G401 (cell line): ENCODE measurements at places on chromosomes 16 and 17.

- DNase-seq = no peak
These were observed 8.1 kb upstream of the FOXF1 start for GRCh38 chr16:86501989-86502855.

GRCh38 chr17:2336215-2336851, at the start of gene TSR1:
TSS of gene TSR1 (minus strand) at chr17:2336457. CDS start at chr17:2336427, 30 bp downstream.
- peak; percentile 93 for DNase-seq

DNA sequence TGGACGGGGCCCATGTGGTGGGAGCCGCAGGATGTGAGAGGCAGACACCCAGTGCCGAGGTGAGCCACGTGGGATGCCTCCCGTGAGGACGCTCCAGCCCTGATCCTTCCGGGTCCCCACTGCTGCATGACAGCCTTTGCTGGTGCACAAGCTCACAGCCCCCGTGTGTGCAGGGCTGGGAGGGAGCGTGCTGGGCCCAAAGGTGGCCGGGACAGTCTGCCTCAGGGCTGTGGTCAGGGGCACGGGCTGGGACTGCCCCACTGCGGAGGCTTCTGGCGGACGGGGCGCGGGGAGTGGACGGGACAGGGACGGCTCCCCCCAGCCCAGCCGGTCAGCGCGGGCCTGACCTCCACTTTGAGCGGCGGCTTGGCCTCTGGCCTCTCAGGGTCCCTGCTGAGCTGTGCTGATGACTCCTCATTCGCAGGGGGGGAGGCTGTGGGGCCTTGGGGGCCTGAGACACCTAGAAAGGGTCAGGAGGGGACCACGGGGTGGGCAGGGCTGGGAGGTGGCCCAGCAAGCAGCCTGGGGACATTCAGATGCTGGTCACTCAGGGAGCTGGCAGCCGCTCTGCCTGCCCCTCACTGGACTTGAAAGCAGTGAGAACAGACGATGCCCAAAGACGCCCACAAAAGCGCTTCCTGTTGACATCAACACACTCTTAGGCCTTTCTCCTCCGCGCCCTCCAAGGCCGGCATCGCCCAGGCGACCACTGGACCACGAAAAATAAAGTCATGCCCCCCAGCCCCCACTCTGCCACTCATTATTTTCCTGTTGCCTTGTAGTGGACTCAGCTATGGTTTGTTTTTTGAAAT, 9.3 kb upstream of the METRNL start:
- no peak for DNase-seq

DNA sequence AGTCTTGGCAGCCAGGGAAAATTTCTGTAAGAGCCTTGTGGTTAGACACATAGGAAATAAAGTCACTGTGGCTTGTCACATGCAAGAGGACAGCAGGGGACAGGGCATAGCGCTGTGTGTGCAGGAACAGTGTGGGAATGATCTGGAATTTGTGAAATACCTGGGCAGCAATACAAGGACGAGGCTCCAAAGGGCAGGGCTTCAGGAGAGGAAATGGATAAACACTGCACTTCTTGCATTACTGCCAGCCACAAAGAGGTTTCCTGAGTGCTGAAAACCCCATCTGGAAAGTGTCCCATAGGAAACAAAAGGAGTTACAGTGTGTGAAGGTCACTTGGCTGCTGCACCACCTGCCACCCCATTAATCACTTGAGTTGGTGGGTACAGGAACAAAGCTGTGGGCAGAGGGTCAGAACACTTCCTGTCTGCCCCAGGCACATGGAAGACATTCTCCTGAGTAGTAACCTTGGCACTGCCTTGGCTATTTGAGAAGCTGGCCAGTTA, 12.1 kb upstream of the HP start:
- no peak for DNase-seq

- peak; percentile 65 for DNase-seq
These were observed 28.7 kb upstream of the TNRC6A start for GRCh38 chr16:24700549-24701392.

DNA sequence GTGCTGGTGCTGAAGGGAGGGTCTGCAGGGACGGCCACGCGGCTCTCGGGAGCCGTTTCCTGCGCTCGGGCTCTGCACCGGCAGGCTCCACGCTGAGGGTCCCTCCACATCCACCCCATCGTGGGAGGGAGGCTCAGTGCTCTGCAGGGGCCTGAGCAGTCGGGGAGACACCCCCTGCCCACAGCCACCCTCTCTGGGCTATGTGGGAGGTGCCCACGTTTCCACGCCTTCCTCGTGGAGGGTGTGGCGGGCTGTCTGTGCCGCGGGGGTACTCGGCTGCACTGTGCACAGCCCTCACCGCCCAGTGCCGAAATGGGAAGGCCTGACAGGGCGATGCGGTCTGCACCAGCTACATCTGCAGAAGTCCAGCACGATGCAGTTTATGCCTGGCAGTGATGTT, 25.5 kb upstream of the ZNF750 start:
- DNase-seq = no peak

DNA sequence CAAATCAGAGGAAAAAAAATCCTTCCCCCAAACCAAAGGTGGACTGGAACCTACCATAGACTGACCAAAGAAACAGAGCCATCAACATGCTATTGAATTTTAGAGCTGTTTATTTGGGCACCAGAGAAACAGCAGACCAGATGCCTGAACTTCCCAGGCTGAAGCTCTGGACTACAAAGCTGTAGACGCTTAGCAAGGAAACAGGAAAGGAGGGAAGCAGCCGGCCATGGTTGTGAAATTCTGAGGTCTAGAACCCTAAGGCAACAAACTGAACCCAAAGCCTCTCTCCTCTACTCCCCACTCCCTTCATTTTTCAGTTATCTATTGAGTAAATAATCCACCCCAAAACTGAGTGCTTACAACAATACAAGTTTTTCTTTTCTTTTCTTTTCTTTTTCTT, 45.4 kb upstream of the MEIOC start:
- no peak for DNase-seq

DNA sequence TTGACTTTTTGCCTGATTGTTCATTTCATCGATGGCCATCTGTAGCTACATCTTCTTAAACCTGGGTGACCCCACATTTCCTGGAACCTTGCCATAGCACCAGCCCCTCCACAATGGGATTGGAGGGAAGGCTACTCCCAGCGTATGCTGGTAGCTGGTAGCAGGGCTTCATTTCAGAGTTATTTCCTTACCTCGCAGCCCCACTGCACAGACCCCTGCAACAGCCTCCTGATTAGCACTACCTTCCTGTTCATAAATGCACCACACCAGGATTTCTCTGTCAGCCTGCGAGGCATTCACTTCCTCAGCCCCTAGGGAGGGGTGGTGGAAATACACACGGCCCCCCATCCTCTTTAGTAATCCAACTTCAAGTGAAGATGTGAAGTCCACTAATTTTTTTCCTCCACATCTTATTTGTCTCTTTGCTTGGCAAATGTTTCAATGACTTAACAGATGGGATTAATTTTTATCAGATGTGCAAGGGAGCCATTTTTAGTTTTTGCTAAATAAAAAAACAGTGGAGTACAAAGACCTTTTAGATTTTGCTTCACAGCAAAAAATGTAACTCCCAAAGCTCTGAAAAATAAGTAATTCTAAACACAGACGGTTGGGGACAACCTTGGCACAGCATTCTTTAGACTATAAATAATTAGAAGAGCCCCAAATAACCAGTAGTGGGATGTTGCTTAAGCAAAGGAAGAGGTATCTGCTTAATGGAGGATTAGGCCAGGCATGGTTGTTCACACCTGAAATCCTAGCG, 76.6 kb downstream of the CLEC16A start:
- no peak for DNase-seq

GRCh38 chr17:18919963-18920362, 32.0 kb upstream of the SLC5A10 start:
- no peak for DNase-seq

- DNase-seq = no peak
These were observed 37.1 kb downstream of the BAIAP2 start for GRCh38 chr17:81071761-81072741.

DNA sequence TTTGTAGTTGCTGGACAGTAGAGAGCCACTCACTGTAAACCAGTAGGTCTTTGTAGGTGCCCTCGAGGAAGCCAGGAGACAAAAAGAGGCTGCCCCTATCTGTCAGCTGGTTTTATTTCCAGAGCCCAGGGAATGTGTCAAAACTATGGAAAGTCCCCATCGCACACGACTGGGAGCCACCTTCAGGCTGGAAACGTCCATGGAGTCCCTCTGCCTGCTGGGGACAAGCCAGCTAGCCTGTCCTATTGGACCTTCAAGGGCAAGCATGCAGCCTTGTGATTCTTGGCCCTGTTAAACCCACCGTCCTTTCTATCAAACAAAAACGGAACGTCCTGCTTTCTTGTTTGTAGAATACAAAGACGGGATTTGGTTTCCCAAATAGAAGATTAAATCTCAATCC, 289.8 kb downstream of the SLC39A11 start:
- DNase-seq = no peak

- no peak for DNase-seq
These were observed 4.8 kb downstream of the NEK8 start for GRCh38 chr17:28733346-28733745.

DNA sequence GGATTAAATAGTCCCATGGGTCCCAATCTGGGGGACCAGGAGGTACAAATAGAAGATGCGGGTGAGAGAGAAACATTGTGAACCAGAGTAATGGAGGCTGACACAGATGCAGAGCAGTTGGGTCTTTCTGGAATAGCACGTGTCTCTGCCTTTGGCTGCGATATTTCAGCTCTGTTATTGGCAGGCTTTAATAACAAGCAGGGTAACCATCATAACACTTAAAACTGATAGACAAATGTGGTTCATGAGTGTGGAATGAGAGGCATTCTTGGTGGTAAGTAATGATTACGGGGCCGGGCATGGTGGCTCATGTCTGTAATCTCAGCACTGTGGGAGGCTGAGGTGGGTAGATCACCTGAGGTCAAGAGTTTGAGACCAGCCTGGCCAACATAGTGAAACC, 110.3 kb downstream of the SNX29 start:
- DNase-seq = no peak

DNA sequence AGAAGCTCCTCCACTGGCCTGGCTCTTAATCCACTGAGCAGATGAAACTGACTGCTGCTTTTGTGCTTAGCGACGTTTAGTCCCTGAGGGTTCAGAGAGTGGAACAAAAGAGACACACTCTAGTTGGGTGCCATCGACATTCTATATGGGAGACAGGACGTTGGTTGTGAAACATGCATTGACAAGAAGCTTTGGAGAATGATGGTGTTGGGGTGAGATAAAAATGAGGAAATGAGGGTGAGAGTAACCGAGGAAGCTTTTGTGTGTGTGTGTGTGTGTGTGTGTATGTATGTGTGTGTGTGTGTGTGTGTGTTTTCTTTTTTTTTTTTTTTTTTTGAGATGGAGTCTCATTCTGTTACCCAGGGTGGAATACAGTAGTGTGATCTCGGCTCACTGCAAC, 89.5 kb downstream of the ABCC1 start:
- no peak for DNase-seq

GRCh38 chr16:65098916-65099315, 22.9 kb downstream of the CDH11 start:
- no peak for DNase-seq

DNA sequence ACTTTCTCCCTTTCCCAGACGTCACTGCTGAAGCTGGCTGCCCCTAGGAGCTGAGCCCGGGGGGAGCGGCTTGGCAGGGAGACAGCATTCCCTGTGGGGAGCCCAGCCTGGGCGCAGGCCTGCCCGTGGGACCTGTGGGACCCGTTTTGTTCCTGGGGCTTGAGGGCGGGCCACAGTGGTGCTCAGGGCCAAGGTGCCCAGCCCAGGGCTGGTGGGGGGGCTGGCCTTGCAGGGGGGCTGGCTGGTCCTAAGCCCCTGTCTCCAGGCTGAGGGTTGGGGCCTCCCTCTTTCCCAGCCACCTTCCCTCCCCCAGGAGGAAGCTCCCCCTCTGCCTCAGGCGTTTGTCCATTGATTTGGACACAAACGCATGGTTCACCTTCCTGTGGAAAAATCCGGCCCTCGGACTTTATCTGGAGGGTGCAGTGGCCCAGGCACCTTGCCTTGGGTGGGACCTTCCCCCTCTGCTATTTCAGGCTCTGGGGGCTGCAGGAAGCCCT, 4.4 kb downstream of the NHERF2 start:
- DNase-seq = no peak

DNA sequence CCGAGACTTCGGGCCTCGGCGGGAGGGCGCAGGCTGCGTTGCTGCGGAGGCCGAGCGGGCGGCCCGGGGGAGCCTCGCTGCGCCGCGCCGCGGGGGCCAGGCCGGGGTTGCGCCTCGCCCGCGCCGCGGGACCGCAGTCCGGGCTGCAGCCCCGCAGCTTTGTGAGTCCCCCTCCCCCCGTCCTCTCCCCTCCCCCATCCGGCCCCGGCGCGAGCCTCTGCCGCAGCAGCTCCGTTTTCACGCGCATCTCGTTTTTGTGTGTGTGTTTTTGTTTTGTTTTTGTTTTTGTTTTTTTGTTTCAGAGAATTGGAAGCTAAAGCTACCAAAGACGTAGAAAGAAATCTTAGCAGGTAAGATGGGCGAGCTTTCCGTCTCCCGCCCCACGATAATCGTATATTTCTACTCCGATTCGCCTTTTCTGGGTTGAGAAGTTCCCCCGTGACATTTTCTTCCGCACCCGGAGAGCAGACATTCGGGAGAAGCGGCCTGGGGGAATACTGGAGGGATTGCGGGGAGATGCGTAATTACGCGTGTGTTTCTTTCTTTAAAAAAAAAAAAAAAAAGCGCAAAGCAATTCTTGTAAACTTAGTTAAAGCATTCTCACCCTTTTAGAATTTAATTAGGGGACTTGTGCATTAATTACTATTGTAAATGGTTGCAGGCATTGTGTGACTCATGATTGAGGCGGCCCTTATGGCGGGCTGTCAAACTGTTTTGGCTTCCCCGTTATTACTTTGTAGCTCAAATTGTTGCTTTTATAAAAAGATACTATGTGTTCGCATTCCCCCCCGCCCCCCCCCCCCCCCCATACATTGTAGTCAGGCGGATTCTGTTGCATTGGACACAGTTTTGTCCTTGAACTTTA, 732 bp downstream of the TNRC6A start:
- peak; percentile 42 for DNase-seq

DNA sequence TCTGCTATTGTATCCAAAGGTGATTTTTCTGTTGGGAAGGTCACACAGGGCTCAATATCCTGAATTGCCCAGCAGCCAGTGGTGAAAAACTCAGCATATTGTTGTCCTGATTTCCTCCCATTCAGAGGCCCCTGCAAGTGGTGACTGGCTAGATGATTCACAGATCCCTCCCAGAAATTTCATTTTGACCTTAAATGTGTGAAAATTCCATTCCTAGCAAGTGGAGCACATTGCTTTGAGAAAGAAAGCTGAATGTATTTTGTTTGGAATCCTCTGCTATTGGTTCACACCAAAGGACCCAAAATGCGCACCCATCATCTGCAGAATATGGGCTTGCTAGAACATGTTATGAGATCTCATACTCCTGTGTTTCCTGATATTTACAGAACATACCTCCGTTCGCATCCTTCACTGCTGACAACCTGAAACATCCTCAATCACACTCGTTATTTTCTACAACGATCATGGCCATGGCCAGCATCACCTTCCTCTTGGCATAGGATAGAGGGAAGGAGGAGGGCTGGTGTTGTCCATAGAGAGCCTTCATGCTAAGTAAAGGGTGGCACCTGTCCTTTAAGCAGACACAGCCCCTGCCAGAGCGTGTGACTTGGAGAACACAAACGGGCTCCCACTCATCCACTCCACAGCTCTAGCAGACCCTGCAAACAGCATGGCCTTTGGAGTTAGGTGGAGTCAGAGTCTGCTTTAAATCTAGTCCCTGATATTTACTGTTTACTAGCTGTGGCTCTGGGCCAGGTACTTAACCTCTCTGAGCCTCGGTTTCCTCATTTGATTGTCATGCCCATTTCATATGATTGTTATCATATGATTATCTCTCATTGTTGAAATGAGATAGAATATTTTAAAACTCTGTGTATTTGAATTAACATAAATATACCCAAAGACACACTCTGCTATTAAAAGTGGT, 30.4 kb upstream of the NFAT5 start:
- DNase-seq = no peak
